GM23248 (cell line): ENCODE measurements at places on chromosomes 11 and 22.
A peak's percentile ranks its signal among the peaks of the same experiment; 100 is the strongest.

GRCh38 chr11:67058506-67058905 is 1.9 kb downstream of the RHOD start:
- H3K27ac ChIP-seq, result no peak overlapping the region
- no peak overlapping the region for H3K4me3 ChIP-seq
- no peaks in the 10 kb centered on the region for H3K27me3 ChIP-seq
- no peaks in the 10 kb centered on the region for H3K36me3 ChIP-seq
- no peak for DNase-seq
- peaks cover 20% of the 10 kb centered on the region for H3K4me1 ChIP-seq

- H3K4me3 ChIP-seq, result no peak overlapping the region
- no peaks in the 10 kb centered on the region for H3K27me3 ChIP-seq
- peaks cover 38% of the 10 kb centered on the region for H3K36me3 ChIP-seq
- peaks cover 35% of the 10 kb centered on the region for H3K4me1 ChIP-seq
- no peak overlapping the region for H3K27ac ChIP-seq
Observed at GRCh38 chr11:13720940-13721339, 52.5 kb downstream of the FAR1 start.

DNA sequence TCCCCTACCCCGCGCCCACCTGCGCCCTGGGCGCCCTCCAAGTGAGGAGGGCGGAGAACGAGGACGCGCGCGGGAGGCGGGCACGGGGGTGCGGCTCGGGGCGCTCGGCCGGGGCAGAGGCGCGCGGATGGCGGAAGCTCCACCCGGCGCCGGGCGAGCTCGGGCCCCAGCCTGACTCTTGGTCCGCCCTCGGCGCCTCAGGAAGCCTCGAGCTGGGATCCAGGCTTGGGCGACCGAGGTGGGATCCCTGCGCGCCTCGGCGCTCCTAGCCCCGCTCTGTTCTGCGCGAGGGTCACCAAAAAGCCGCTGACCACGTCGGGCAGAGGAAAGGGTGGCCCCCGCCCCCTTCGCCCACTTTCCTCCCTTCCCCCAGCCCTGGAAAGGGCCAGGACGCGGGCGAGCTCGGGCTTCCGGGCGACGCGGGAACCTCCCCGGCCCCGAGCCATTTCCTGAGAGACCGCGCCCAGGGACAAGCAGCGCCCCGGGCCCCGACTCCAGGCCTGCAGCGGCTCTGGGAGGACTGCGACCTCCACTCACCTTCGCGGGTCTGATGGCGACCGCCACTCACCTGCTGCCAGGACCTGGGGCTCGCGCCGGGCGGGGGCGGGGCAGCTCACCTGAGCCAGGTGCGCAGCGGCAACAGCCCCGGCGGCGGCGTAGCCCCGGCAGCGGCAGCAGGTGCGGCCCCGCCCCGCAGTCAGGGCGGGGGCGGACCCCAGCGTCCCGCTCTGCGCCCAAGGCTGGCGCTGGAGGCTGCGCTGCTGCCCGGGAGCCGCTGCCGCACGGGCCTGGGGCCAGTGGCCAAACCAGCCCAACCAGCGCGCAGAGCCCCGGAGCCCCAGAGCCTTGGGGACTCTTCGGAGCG is 2.2 kb upstream of the SIGIRR start:
- peak; percentile 65 for DNase-seq
- H3K4me3 ChIP-seq, result peak overlapping the region; percentile 64
- peaks cover 4% of the 10 kb centered on the region; the same call in 1 of the 2 replicates for H3K27me3 ChIP-seq
- H3K27ac ChIP-seq, result no peak overlapping the region
- H3K36me3 ChIP-seq, result no peaks in the 10 kb centered on the region

- peak overlapping the region; percentile 36 for H3K4me3 ChIP-seq
- H3K4me1 ChIP-seq, result peaks cover 12% of the 10 kb centered on the region
- peak overlapping the region; percentile 49 for H3K27ac ChIP-seq
- no peaks in the 10 kb centered on the region for H3K36me3 ChIP-seq
Observed at GRCh38 chr22:29369460-29369859, 18.9 kb downstream of the AP1B1 start.

DNA sequence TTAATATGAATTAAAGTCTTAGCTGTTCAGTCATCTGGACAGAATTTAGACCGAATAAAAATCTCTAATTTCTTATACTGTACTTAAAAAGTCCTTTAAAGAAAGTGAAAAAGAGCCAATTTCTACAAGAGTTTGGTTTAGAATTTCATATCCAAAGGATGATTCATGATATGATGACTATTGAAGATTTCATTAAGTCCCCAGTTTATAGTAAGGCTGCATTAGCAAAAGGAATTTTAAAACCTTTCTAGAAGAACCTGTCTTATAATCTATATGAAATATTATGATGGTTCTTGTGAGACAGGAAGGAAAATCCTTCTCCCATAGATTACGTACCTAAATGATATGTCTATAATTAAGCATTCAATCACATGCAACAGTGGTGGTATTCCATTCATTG is 34.8 kb downstream of the TSG101 start:
- peaks cover 37% of the 10 kb centered on the region for H3K36me3 ChIP-seq
- H3K4me1 ChIP-seq, result peaks cover 7% of the 10 kb centered on the region; the same call in 1 of the 2 replicates
- no peaks in the 10 kb centered on the region for H3K27me3 ChIP-seq
- H3K4me3 ChIP-seq, result no peak overlapping the region
- peak; percentile 41 for DNase-seq

- H3K4me1 ChIP-seq, result no peaks in the 10 kb centered on the region
- DNase-seq, result no peak
- H3K27me3 ChIP-seq, result no peaks in the 10 kb centered on the region
- no peak overlapping the region for H3K4me3 ChIP-seq
- H3K36me3 ChIP-seq, result no peaks in the 10 kb centered on the region
Observed at GRCh38 chr22:19194766-19195536, 16.4 kb upstream of the SLC25A1 start.

- peak overlapping the region; percentile 42; the same call in 1 of the 2 replicates for H3K27ac ChIP-seq
- no peak overlapping the region for H3K4me3 ChIP-seq
Observed at GRCh38 chr22:50307890-50308596, 597 bp upstream of the PLXNB2 start.

DNA sequence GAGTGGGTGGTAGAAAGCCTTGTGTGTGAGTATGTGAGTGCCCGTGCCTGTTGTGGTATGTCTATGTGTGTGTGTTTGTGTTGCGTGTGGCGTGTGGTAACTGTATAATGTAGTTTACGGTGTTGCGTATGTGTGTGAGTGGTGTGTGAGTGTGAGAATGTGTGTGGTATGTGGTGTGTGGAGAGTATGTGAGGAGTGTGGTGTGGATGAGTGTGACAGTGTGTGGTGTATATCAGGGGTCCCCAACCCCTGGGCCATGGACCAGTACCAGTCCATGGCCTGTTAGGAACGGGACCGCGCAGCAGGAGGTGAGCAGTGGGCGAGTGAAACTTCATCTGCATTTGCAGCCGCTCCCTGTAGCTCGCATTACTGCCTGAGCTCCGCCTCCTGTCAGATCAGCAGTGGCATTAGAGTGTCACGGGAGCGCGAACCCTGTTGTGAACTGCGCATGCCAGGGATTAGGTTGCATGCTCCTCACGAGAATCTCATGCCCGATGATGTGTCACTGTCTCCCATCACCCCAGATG is 5.7 kb downstream of the UPK3A start:
- peak; percentile 88 for DNase-seq
- H3K4me1 ChIP-seq, result no peaks in the 10 kb centered on the region
- H3K4me3 ChIP-seq, result peak overlapping the region; percentile 2; the same call in 1 of the 2 replicates
- peaks cover 13% of the 10 kb centered on the region for H3K27me3 ChIP-seq

- no peaks in the 10 kb centered on the region for H3K36me3 ChIP-seq
- no peaks in the 10 kb centered on the region; the same call in 1 of the 2 replicates for H3K27me3 ChIP-seq
- no peak overlapping the region for H3K4me3 ChIP-seq
- H3K4me1 ChIP-seq, result no peaks in the 10 kb centered on the region
- DNase-seq, result peak; percentile 15
Observed at GRCh38 chr11:128949791-128950454, 7.3 kb upstream of the TP53AIP1 start.

DNA sequence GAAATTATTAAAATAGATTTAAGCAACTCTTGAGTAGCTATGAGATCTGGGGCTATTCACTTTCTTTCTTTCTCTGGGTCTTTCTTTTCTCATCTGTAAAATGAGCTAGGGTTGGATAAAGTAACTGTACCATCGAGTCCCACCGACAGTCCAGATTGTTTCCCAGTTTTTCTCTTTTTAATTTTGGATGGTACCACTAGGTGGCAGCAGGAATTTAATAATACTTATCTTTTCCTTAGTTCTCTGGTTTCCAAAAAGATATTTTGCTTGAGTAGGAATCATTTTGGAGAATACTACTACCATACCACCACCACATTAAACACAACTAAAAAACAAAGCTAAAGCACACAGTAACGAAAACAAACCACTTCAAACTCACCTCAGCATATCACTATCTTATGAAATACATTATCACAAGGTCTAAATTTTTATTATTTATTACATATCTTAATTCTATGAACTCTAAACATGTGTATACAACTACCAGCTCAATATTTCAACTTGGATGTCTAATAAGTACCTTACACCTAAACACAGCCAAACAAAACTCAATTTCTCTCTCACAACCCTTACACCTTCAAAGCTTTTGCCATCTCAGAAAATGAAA is 584.0 kb downstream of the KCNA4 start:
- no peak overlapping the region for H3K27ac ChIP-seq
- H3K27me3 ChIP-seq, result no peaks in the 10 kb centered on the region
- DNase-seq, result peak; percentile 43
- no peaks in the 10 kb centered on the region for H3K4me1 ChIP-seq
- H3K36me3 ChIP-seq, result no peaks in the 10 kb centered on the region

- H3K4me1 ChIP-seq, result peaks cover 15% of the 10 kb centered on the region
- DNase-seq, result no peak
- no peak overlapping the region for H3K4me3 ChIP-seq
- no peaks in the 10 kb centered on the region for H3K36me3 ChIP-seq
Observed at GRCh38 chr22:44693756-44694155, 8.2 kb upstream of the PRR5 start.
